Activated CD4-positive, alpha-beta T cell treated with anti-CD3 and anti-CD28 coated beads for 4 hours (primary cell): ENCODE measurements at places on chromosomes 3 and 15.
A peak's percentile ranks its signal among the peaks of the same experiment; 100 is the strongest.

DNA sequence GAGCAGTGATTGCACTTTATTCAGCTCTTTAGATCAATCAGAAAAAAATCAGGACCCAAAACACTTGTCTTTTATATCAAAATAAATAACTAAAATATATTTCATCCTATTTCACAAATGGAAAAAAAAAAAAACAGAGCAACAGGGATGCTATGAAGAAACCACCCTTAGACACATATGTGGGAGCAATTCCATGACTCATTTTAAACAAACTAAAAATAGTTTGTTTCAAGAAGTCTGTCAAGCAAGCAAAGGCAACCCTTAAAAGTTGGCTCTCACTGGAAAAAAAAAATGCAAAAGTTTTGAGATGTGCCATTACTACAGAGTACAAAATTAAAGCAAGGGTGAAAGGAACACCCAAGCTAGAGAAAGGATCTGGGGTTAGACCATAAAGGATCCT, 5.7 kb downstream of the ATP13A3 start:
- no peak for DNase-seq

DNA sequence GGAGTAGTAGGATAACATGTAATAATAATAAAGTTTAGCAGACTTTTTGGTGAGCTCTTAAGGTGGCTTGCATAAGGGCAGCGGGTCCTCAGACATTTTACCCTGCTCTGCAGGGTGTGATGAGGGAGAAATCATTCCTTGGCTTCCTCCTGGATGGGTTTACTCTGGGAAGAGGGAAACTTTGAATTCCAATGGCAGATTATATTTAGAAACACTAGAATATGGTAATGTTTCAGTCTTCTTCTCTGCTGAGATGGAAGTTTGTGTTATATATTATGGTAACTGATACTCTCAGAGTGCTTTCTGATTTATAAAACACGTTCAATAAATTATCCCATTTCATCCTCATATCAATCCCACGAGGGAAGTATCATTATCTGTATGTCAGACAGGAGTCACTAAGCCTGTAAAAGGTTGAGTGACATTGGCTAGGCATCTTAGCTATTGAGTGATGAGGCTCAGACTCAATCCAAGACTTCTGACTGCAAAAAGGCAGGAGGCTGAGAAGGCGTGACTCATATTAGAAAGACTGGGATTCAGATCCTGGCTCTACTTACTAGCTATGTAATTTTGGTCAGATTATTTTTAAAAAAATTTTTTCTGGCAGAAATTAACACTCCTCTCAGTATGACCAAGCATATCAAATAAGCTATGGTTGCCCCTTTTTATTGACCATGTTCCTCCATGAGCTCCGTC, 19.3 kb downstream of the PDIA5 start:
- no peak for DNase-seq

DNA sequence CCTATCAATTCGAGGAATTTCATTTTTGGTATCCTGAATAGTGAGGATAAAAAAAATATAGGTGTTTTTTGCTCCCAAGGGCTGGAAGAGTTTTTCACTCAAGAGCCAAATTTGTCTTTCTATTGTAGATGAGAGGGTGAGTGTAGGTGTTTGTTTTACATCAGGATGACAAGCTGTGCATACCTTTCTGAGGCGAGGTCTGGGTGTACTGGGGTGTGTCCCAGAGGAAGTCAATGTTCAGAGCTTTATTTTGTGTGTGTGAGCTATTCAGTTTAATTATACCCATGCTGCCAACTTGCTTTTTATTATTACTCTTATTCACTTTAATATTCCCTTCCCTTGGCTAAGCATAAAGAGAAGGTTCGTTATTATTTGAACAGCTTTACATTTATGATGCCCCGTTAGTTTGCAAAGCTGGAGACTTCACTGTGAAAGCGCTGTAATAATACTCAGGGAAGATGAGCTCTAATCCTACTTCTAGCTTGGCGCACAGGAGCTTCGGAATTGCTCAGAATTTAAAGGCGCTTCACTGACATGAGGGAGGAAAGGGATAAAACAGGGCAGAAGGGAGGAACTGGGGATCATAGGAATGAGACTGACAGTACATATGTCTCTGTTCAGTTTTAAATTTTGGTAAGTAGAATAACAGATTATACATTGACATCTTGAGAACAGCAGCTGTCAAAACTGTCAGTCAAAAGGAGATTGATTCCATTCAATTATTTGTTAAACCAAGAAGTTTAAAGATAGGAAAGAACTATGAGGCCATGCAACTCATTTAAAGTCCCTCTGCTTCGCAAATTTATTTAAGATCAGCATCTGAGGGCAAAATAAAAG, 117.7 kb upstream of the TP63 start:
- no peak for DNase-seq

DNA sequence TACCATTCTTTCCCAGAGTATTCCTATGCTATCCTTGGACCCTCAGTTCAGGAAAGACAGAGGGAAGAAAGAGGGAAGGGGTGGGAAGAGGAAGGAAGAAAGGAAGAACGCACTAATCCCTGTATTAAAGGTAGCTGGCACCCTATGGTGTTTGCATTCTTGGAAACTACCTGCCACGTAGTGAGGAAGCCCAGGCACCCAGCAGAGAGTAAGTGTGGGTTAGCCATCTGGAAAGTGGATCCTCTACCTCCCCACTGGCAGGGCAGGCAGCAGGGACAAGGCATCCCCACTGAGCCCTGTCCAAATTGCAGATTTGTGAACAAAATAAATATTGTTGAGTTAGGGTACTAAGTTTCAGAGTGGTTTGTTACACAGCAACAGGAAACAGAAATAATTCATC, 8.8 kb downstream of the RBP1 start:
- no peak for DNase-seq

DNA sequence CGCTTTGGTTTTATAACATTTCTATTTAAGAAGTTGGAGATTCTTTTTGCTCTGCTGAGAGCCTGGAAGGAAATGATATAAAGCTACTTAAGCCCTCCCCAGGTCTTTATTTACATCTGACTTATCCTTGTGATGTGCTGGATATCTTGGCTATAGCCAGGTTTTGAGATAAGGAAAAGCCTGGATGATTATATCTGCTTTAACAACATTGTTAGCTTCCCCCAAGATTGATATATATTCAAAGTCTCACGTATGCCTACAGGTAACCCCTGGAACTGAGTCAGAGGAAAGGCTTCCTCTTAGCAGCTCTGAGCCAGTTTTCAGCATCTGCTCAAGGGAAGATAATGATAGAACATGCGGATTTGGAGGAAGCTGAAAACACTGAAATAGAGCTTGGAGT, 61.5 kb upstream of the CRBN start:
- DNase-seq: no peak

- DNase-seq: no peak
These were observed 89.7 kb downstream of the BDH1 start for GRCh38 chr3:197465996-197466549.

GRCh38 chr3:166837535-166837934, 542.6 kb downstream of the ZBBX start:
- no peak for DNase-seq

DNA sequence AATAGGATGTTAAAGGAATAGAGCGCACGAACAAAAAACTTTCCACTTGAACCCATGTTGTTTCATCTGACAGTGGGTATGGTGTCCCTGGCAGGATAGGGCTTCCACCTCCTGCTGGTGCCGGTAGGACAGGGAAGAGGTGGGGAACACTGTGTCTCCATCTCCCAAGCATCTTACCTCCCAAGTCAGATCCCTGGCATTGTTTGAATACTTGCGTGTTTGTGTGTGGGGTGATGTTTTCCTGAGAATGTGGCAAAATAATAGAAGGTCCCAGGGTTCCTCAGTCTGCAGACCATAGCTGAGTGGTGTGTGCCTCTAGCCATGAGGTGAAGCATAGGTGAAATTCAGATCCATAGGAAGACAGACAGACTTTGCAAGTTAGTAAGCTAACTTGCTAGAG, 119.4 kb downstream of the IGF1R start:
- no peak for DNase-seq

DNA sequence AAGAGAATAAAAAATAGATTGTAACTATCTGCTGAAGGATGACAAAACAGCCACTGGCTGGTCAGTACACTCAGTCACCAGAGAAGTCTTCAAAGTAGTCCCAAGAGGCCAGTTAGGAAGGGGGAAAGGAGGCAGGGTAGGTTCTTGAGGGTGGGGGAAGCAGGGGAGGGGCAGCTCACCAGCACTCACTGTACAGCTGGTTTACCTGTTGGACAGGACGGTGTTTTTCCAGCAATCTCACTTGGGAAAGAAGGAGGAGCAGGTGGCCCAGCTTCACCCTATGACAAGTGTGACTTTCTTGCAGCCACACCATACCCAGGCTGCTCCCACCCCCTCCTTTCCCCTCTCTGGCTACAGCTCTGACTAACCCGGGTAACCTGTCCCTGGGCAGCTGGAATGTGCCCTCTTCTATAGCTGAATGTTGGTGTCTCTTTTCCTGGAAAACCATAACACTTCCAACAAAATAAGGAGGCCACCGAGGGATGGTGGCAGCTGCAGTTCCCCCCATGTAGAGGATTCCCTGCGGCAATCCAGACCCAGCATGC, 203.4 kb upstream of the NSMCE3 start:
- no peak for DNase-seq

DNA sequence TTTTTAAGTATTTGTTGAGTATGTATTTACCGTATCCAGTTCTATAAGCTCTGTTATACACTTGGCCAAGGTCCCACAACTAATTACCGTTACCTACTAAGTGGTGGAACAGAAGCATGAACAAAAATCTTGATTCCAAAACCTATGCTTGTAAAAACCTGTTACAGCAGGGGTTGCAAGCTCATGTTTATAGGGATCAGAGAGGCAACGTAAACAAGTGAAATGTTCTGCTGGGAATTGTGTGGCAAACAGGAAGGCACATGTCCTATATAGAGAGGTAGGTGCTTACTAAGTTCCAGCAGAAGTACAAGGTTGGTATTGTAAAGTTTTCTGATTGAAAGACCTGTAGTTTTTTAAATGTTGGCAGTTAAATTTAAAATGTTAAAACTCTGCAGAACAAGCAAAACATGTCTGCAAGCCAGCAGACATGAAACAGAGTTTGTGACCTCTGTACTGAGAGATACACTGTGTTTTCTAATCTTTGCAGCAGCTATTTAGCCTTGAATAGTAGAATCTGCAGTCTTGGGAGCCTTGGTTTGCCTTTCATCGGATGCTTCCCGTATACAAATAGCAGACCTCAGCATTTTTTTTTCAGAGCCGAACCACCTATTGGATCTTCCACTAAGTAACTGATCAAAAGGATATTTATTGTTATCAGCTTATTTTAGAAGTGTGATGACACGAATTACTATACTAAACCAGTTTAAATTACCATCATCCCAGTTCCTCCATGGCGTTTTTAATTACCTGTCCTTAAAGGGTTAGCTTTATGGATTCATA, 11.4 kb downstream of the IREB2 start:
- DNase-seq: no peak

DNA sequence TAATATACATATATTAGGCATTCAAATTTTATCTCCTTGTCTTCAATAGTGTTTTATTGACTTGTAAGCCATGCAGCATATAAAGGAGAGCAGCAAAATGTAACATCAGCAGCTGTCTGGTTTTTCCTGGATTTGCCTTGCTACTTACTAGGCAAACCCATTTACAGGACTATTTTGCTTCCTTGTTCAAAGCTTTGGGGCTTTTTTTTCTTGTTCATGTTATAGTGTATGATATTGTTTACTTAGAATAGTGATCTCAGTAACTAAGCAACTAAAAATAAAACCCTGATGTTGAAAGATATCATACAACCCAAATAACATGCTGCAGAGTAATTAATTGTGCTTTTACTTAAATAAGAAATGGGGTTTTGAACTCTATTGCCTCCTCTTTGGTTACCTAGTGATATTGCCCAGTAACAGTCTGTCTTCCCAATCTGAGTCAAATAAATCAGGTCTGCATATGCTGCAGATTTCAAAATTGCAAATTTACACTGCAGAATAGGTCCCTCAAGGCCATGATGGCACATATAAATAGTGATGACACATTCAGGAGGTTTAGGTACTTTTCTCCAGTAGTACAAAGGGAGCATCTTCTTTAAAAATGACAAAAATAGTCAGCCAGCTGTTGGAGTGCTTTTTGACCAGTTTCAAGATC, 578.1 kb upstream of the NECTIN3 start:
- DNase-seq: no peak

- DNase-seq: peak; percentile 54
These were observed 16.7 kb upstream of the WNT7A start for GRCh38 chr3:13896473-13897154.

DNA sequence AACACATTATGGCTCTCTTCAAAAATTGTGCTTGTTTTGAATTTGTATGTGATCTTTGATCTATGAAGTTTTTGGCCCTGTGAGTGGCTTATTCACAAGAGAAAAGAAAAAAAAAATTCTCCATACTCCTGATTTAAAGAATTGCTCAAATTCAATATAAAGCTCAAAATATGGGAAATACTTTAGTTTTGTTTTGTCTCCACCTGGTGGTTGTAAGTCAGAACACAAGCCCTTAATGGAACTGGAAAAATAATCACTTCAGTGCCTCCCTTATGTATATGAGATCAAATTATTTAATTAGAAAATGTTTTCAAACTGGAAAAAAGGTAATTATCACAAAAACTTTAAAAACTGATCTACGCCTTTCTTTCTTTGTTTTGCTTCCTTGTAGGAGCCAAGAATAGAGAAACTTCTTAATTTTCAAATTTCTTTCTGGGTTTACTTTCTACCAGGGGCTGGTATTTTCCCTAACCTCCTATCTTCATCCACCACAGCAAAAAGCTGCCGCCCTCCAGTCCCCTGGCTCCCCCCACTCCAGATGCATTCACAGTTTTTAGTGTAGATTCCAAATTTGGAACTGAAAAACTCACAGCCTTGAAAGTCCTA, 50.6 kb downstream of the SERP1 start:
- DNase-seq: peak; percentile 17

- no peak for DNase-seq
These were observed 136.8 kb downstream of the SNRK start for GRCh38 chr3:43423142-43423541.

DNA sequence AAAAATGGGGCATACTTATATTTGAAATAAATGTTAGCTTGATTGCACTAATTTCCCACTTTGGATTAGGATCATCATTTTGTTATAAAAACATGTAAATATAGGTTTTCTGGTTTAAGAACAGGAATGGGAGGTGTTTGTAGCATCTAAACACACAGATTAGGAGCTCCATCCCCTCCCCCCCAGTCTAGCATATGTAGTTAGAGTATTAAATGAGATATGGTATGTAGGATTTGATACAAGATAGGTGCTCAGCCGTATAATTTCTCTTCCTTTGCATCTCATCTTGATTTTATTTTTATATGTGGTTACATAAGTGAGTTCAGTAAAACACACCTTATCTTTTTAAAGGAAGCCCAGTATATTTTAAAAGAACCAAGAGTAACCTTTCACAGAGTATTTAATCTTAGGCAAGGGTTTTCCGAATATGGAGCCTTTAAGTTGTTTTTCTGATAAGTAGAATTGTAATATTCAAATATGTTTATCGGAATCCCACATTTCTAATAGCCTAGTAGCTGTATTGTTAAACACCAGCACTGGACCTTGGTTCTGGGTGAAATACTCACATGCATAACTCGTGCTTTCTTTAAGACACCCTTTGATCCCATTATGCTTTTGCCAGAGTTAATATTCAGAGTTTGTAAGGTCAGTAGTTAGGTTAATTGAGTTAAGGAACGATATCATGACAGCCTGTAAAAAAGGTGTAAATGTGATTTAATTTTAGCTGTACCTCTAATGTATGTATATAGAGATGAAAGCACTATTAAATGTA, 2.3 kb downstream of the SLC25A36 start:
- no peak for DNase-seq
